CD4-positive, alpha-beta T cell treated with Interleukin-17A for 1 hour (primary cell): ENCODE measurements at places on chromosomes 12 and 14.

DNA sequence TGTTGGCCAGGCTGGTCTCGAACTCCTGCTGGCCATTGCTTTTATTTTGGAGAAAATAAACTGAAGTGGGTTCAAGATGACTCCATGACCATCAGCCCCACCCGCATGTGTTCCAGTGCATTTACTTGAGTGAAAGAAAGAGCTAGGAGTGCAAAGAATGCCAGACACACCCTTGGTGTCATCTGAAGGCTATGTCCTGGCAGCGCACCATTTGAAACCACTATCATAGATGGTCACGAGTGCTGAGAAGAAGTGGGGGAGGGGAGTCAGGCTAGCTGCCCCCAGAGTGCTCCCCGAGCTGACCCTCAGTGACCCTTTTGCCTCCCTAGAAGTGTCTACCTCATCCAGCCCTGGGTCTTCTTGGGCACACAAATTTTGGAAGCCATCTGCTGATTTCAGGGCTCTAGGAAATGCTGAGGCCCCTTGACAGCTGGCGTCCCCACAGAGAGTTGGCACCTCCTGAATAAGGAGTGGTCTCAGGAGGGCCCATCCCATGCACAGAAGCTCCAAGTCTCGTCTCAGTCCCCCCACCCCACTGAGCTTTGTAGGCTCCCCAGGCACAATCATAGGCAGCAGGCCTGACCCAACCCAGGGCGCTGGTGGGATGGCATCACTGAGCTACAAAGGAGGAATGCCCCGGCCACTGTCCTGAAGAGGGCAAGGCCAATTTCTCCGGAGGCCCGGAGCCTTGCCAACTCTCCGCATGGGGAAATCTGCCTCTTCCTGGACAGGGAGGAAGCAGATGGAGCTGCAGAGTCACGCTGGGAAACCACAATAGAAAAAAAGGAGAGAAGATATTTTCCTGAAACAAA, 28.0 kb downstream of the PXN start:
- no peak for DNase-seq

GRCh38 chr14:70821584-70822529, 12.5 kb upstream of the MAP3K9 start:
- peak; percentile 58 for DNase-seq

GRCh38 chr14:93099196-93099595, 16.5 kb downstream of the ITPK1 start:
- no peak for DNase-seq

GRCh38 chr12:104694161-104694560, 237.4 kb downstream of the CHST11 start:
- DNase-seq: no peak

- no peak for DNase-seq
These were observed 144.8 kb upstream of the KRR1 start for GRCh38 chr12:75656210-75656609.

- no peak for DNase-seq
These were observed 144.6 kb downstream of the GCH1 start for GRCh38 chr14:54758041-54758440.

DNA sequence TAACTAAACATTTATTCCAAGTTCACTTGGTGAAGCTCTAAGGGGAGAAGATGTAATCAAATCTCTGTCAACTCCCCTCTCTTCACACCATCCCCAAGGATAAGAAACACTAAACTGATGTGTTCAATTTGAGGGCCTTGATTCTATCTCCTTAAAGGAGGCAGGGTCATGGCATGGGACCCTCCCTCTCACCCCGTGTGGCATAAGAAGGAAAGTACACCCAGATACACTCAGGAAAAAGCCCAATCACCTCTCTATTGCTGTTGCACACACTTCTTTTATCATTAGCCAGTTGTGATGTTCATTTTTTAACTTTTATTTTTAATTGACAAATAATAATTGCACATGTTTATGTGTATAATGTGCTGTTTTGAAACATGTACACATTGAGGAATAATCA, 35.1 kb downstream of the WASHC3 start:
- DNase-seq: no peak

- no peak for DNase-seq
These were observed 6.1 kb downstream of the CARMIL3 start for GRCh38 chr14:24057867-24058259.

GRCh38 chr12:115473257-115473956, 789.4 kb upstream of the TBX3 start:
- no peak for DNase-seq

DNA sequence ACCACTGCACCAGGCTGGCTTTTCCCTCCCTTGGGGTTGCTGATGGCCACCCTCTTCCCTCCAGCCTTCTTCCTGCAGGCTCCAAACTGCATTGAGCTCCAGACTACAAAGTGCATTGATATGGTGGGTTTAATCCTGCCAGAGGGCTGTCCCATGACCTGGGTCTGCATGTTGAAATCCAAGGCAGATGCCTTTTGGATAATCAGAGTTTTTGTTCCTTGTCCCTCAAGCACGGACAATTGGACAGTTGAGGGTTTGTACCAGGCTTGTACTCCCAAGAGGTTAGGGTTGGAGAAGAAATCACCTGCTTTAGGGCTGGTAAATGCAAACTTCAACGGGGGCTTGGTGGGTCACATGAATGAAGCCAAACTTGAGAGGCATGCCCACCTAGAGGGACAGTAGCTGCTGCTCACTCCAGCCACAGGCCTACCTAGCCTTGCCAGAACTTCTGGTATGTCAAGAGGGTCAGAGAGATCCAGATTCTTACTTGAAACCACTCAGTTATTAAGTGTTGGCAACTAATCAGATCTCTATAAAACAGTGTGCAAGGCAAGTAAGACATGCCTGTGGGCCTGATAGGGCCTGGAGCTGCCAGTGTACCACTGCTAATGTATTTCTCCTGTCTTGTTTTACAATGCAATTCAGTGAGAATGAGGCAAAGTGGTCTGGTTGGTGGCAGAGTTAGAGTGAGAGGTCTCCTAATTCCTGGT, 21.7 kb upstream of the KRT83 start:
- DNase-seq: no peak

DNA sequence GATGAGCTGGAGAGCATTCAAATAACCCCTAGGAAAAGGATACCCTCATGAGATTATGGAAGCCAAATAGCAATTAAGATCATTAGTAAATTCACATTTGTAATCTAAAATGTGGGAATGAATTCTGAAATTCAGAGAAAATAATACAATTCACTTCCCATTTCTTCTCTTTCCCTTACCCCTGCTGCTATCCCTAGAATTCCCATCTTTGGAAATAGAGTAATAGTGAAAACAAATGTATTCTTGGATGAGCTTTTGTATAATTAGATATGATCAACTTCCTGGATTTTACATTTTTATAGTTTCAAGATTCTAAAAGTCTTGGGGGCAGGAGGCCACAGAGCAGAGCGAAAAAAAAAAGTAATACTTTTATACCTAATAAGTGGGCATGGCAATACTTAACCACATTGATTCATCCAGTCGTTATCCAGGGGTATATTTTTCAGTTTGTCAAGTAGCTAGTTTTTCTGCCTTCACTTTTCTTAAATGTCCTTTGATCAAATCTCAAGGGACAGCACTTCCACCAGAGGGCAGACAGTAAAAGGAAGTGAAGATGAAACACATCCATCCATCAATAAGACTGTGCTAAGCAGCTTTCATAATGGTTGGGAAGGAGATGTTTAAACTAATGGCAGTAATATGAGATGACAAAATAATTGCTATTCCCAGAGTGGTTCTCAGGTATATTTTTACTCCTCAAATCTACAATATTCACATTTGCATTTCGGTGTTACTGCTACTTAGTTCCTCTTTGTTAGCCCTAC, 401.3 kb downstream of the DIO2 start:
- no peak for DNase-seq

- no peak for DNase-seq
These were observed 27.0 kb downstream of the CHD8 start for GRCh38 chr14:21428930-21429329.

- no peak for DNase-seq
These were observed 245.5 kb downstream of the ADGRD1 start for GRCh38 chr12:131199221-131199620.

DNA sequence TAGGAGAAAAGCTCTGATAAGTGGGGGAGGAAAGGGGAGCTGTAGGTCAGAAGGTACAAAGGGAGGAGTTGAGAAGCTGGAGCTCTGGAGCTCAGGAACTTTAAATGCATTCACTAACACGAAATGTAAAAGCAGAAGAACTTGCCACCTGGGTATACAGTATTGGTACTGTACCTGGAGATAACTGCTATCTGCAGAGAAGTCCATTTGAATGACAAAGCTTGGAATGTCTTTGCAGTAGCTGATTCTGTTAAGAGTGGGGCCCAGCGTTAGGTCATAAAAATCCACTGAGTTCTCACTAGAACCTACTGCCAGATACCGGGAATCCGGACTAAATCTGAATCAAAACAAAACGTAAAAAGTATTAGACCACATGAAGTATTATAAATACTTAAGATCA, 55.6 kb downstream of the ZC3H14 start:
- no peak for DNase-seq

- DNase-seq: no peak
These were observed 333.3 kb downstream of the ZFP36L1 start for GRCh38 chr14:68459480-68460136.

DNA sequence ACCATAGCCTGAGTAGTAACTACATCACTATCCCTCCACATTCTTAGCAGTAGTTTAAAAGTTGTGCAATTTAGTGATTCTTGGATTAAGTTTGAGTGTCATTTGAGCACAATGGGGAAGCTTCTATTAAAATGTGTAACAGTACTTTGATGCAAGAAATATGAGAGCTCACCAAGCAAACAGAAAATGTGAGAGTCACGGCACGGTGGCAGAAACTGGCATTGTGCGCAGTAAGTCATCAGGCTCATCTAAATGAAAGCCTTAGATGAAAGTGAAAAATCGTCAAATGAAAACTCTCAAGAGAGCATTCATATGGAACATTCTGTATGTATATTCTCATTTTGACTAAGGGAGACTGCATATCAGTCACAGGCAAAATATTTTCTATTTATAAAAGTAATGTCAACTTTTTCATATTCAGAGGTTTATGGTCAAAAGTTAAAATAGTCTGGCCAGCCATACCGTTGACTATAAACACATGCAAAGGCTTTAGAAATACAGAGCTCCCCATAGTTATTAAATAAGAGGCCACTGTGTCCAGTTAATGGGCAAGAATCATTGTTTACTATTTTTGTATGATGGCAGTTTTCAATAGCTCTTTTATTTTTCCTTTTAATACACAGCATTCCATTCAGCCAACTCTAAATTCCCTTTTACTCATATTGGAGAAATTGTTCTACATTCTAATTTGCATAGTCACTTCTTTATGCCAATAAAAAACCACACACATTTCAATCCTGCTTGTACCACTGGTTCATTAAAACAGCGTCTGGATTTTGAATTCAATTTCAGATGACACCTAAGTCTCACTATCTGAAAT, 167.9 kb downstream of the PRKD1 start:
- no peak for DNase-seq

- no peak for DNase-seq
These were observed 68.8 kb downstream of the MDGA2 start for GRCh38 chr14:47606566-47606965.

GRCh38 chr14:60514378-60514740, 5.4 kb downstream of the SIX6 start:
- DNase-seq: no peak

GRCh38 chr12:126668961-126669360, 1598.0 kb upstream of the TMEM132C start:
- no peak for DNase-seq

DNA sequence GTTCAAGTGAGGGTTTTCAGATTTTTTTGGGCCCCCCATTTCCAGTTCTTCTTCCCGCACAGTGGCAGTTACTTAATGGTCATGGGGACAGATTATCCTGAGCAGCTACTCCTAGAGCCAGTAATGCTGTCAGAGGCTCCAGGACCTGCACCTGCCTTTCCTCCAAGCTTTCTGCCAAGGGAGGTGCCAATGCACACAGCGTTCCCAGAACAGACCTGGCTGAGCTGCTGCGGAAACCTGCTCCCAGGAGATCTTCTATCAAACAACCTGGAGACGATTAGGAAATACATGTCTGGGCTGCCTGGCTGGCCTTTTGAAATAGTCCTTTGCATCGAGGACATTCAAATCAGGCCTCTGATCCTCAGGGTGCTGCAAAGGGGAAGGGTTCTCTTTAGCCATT, 120.9 kb downstream of the SLC8A3 start:
- DNase-seq: no peak

- no peak for DNase-seq
These were observed 173.2 kb downstream of the SLC35F4 start for GRCh38 chr14:57692671-57693070.

DNA sequence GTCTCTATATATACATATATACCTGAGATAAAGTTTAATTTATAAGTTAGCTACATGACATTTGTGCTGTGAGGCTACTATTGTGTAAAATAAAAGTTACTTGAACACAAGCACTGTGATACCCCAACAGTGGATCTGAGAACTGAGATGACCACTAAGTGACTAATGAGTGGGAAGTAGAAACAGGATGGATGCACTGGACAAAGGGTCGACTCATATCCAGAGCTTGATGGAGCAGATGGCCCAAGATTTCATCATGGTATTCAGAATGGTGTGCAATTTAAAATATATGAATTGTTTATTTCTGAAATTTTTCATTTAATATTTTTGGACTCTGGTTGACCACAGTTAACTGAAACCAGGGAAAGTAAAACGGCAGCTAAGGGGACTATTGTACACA, 908.6 kb upstream of the MDGA2 start:
- no peak for DNase-seq

- no peak for DNase-seq
These were observed 22.4 kb downstream of the FAM177A1 start for GRCh38 chr14:35068238-35069012.

- DNase-seq: peak; percentile 38
These were observed 180.5 kb downstream of the CAND1 start for GRCh38 chr12:67449591-67450052.
